ENCODE measurements at places on chromosomes 12 and 14. TPM values are rescaled to one million over a fixed set of nuclear protein-coding genes. Genes with fewer than 3 reads are reported as not detected.

Gene SLC4A8
- 4.2 TPM for total RNA-seq

Gene CHGA
- not detected for total RNA-seq

Gene BCL11B
- total RNA-seq: 0.16 TPM

DNA sequence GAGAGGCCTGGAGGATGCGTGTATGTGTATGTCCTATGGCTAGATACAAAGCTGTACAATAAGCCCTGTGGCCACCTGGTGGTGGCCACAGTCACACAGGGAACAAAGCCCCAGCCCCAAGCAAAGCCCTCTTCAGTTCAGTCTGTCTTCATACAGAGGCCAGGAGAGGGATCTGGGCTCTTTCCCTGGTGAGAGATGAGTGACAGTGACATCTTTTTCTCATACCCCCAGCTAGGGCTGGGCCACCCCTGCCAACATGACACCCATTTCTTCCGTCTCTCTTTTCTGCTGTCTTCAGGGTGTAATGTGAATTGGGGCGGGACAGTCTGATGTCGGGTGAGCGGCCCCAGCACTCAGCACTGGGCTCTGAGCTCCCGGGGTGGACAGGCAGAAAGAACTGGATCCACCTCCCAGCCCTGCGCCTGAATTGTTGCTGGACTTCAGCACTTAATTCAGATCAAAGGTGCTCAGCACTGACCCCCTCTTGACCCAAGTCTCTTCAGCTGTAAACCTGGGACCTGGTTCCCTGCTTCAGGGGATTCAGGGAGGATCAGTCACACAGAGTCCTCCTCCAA, 59.8 kb downstream of the SERPINA3 start:
- peak; percentile 60 for DNase-seq
- H3K36me3 ChIP-seq: no peaks in the 10 kb centered on the region
- no peak overlapping the region for H3K27ac ChIP-seq
- peaks cover 26% of the 10 kb centered on the region for H3K4me1 ChIP-seq

- H3K36me3 ChIP-seq: no peaks in the 10 kb centered on the region
- no peak overlapping the region for H3K27ac ChIP-seq
- DNase-seq: no peak
- H3K27me3 ChIP-seq: no peaks in the 10 kb centered on the region
These were observed 15.4 kb downstream of the BDKRB1 start for GRCh38 chr14:96271421-96271762.

DNA sequence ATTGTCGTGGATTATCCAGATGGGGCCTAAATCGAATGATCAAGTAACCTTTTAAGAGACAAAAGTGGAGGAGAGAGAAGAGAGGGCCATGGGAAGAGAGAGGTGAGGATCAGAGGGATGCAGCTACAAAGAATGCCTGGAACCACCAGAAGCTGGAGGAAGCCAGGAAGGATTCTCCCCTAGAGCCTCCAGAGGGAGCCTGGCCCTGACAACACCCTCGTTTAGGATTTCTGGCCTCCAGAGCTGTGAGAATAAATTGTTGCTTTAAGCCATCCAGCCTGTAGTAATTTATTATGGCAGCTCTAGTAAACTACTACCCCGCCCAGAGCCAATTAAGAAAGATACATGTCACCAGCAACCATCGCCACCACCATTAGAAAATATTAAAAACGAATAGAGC, 46.2 kb upstream of the GSC start:
- no peaks in the 10 kb centered on the region for H3K4me1 ChIP-seq
- H3K27ac ChIP-seq: no peak overlapping the region
- H3K4me3 ChIP-seq: no peak overlapping the region
- DNase-seq: no peak
- peaks cover 8% of the 10 kb centered on the region for H3K27me3 ChIP-seq

DNA sequence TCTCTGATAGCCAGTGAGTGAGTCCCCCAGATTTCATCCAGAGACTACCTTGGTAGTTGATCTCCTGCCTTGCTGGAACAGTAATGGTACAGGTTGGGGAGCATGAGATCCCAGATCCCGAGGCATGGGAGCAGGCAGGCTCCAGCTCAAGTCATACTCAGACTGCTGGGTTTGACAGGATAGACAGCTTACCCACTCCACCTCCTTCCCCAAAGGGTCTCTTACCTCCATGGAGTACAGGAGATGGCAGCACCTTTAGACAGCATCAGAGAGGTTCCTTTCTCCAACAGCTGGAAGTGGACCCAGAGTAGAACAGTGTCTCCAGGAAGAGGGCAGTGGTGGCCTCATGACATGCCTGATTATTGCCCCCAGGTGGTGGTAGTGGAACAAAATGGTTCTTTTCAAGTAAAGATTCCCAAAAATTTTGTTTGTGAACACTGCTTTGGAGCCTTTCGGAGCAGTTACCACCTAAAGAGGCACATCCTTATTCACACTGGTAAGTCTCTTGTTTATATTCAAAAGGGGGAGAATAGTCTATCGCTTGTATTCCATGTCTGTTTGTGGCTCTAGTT, 4.9 kb upstream of the CSAD start:
- no peak overlapping the region for H3K27ac ChIP-seq
- no peak for DNase-seq
- no peak overlapping the region for H3K4me3 ChIP-seq
- H3K36me3 ChIP-seq: peaks cover 53% of the 10 kb centered on the region

DNA sequence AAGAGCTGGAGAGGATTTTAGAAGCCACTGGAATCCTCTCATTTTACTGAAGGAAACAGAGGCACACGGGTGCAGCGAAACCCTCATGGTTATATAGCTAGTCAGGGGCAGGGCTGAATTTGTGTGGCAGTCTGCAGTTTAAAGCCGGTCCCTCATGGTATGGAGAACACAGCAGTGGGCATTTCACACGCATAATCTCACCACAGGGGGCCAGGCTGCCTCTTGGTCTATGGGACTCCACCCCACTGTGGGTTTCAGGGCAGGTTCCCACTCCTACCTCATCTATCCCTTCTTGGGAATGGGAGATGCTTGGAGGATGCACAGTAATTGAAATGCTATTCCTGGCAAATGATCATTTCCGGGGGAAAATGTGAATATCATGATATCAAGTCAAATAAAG, 400.6 kb downstream of the RGS6 start:
- no peaks in the 10 kb centered on the region for H3K4me1 ChIP-seq
- H3K27ac ChIP-seq: no peak overlapping the region
- no peak overlapping the region for H3K4me3 ChIP-seq
- no peaks in the 10 kb centered on the region for H3K27me3 ChIP-seq
- no peaks in the 10 kb centered on the region for H3K36me3 ChIP-seq
- peak; percentile 71 for DNase-seq

DNA sequence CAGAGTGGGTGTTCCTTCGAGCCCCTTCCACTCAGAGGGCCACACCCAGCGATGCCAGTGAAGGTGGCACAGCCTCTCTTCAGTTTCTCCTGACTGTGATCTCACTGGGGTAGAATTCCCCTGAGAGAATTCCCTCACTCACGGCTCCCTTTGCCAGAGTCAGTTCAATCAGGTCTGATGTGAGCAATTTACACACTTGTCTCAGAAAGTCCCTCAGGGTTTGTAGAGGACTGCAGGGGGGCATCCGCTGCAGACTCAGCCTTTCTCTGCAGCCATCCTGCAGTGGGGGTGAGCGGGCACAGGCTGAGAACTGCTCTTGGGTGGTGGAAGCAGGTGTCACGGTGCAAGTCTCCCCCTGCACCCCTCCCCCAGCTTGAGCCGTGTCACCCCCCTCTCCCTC, 205.4 kb upstream of the PRMT8 start:
- H3K4me1 ChIP-seq: no peaks in the 10 kb centered on the region
- no peak overlapping the region for H3K27ac ChIP-seq
- DNase-seq: no peak
- no peaks in the 10 kb centered on the region for H3K27me3 ChIP-seq

DNA sequence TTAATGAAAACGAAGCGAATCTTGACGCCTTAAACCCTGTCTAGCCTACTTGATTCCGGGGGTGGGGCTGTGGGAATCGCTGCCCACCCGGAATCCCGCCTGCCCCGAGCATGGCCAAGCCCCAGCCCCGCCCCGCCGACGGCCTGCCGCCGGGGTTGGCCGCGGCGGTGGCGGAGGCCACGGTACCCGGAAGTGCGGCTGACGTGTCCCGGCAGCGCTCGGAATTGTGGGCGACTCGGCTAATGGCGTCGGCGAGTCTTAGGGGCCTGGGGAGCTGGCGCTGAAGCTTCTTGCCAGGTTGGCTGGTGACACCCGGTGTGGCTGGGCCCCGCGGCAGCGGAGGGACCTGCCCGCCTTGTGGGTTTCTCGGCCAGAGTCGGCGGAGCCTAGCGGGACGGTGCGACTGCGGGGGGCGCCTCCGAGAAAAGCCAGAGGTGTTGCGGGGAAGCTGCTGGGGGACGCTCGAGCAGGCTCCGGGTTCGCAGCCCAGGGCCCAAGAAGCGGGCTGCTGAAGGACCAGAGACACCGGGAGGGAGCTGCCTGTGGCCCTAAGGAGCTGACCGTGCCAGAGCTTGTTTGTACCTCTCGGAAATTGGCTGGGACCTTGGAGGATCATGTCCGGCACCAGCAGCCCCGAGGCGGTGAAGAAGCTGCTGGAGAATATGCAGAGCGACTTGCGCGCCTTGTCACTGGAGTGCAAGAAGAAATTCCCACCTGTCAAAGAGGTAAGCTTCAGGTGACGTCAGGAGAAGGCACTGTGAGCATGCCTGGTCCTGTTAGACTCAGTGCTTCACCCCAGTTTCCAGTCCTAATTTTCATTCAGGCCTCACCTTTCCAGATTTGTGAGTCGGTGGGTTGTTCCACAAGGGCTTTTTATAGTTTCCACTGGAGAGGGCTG, at the start of gene MON2:
TSS of gene MON2 (plus strand) at position 233 of the 898 bp plus-strand sequence. CDS start at position 615, 382 bp downstream.
- peak; percentile 95 for DNase-seq
- H3K27me3 ChIP-seq: no peaks in the 10 kb centered on the region
- H3K4me1 ChIP-seq: peaks cover 30% of the 10 kb centered on the region
- H3K27ac ChIP-seq: peak within 1 kb of the TSS; percentile 95
- H3K36me3 ChIP-seq: peaks cover 4% of the 10 kb centered on the region
- peak within 1 kb of the TSS; percentile 90 for H3K4me3 ChIP-seq

Measured in osteocyte (in vitro differentiated cells).